ENCODE measurements at places on chromosomes 1 and 21.

DNA sequence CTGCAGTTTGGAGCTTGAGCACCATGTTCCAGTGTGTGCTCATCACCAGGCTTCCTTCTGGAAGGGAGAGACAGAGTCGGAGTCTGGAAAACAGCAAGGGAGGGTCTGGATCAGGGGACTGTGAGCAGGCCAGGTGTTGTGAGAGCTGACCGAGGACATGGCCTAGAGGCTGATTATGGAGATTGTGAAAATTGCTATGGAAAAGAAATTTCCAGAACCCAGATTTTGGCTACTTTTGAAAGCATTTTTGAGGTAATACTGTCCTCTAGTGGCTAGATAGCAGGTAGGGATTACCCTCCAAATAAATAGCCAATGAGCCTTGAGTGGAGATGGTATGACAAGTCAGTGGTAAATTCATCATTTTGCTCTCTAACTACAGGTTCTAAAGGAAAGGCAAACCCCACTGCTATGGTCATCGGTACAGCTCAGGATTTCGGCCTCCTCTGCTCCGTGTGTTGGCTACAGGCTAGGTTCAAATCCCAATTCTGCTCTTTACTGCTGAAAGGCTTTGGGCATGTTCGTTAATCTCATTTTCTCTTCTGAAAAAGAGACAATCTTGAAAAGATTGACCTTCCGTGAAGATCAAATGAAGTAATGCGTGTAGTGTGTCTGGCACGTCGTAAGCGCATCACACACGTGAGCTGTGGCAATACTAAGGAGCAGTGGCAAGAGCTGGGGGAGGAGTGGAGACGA, 1.0 kb upstream of the HAO2 start:
- DNase-seq, result no peak

- DNase-seq, result no peak
Measured at GRCh38 chr1:212109728-212110127, 74.2 kb downstream of the DTL start.

DNA sequence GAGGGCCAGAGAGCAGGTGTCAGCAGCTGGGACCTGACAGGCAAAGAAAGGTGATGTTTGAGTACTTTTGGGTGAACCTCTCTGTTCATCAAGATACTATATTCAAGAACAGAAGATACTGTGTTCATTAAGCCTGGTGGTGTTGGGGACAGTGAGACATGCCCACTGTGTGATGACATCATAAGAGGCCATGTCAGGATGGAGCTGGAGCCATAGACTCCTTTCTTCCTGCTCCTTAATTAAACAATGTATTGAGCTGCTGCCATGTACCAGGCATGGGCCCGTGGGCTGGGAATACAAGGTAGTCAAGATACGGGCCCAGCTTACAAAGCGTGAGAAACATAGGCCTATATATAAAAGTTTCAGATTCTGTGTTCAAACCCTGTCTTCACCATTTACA, 435.4 kb downstream of the RPS6KC1 start:
- DNase-seq, result no peak

DNA sequence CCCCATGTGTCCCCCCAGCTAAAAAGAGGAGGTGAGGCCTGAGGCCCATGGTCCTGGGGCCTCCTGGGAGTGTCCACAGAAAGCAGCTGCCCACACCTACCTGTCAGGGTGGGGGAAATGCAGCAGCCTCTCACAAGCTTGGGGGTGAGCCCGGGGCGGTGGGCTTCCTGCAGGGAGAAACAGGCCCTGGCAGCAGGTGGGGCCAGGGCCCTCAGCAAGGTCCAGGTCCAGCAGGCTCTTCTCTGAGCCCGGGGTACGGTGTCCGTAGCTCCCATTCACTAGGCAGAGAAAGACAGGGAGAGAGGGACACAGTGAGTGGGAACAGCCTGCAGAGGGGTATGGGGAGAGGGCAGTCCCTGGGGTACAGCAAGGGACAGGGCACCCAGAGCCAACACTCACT, 139.0 kb downstream of the GLIS1 start:
- no peak for DNase-seq

- DNase-seq, result no peak
Measured at GRCh38 chr1:109901141-109901523, 9.5 kb upstream of the CSF1 start.

DNA sequence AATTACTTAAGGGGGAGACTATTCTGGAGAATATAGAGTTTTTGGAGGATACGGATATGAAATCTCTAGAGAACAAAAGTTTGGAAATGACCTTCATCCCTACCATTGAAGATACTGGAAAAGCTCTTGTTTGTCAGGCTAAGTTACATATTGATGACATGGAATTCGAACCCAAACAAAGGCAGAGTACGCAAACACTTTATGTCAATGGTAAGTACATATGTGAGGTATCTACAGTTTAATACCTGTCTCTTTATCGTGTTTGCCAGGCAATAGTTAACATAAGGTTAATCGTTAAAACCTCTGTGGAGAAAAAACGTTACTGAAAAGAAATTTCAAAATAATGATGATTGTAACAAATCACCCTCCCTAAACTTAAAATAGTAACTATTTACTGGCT, 11.8 kb downstream of the VCAM1 start:
- DNase-seq, result no peak

DNA sequence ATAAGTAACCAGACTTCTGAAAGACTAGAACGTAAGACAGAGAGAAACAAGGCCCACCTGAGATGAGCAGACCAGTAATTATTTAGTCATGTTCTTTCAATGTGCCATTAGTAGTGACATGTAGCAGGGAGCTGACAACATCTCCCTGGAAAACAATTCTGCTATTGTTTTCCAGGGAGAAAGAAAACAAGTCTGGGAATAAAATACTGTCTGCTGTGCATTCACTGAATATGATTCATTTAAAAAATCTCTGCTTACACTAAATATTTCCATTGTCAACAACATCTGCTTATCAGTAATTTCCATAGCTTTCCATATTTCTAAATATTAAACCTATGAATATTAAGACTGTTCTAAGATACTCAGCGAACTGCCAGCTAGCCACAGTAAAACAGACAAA, 80.0 kb downstream of the VCAM1 start:
- DNase-seq, result no peak

GRCh38 chr1:178953538-178954324, 72.0 kb upstream of the FAM20B start:
- no peak for DNase-seq
